Cerebellar nuclear complex (tissue), 1 donor: ENCODE measurements at places on chromosomes 11 and 22.

GRCh38 chr22:19760951-19761724 lies 560 bp downstream of the TBX1 start:
- no peak for DNase-seq

GRCh38 chr22:29141078-29141688 lies 64.5 kb upstream of the EMID1 start:
- DNase-seq: no peak

GRCh38 chr11:73176874-73177155 lies 34.7 kb upstream of the FCHSD2 start:
- DNase-seq: no peak

GRCh38 chr11:1852877-1853276 lies at the start of gene LSP1:
Gene LSP1, plus strand, starts transcription at chr11:1853084. Its CDS starts 61 bp downstream, at chr11:1853145.
- DNase-seq: no peak

DNA sequence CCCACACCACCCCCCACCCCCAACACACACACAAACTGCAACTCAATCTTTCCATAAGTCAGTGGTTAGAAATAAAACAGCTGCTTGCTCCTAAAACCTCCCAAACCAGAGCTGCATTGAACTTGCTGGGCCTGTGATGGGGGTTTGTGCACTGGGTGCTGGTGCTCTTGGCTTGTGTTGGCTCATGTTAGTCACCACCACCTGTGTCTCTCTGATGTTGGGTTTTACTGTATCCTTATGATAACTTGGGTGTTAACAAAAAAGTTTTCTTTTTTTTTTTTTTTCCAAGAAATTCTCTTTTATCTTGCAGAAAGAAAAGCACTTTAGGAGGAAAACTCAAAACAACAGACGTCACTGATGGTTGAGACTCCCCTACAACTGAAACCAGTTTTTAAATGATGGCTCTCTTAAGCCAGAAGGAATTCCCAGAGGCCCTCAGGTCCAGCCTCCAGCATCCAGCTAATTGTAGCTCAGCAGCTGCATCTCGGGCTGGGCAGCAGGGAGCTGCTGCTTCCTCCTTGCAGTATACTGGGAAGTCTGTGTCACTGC lies 79.9 kb upstream of the DRD2 start:
- no peak for DNase-seq

- no peak for DNase-seq
Measured at GRCh38 chr11:72204886-72205285, 11.7 kb upstream of the FOLR2 start.

GRCh38 chr22:16776080-16776479 lies 49.1 kb downstream of the XKR3 start:
- no peak for DNase-seq

GRCh38 chr11:130873761-130874160 lies 42.5 kb downstream of the SNX19 start:
- no peak for DNase-seq

GRCh38 chr11:110850846-110851245 lies 138.6 kb upstream of the ARHGAP20 start:
- DNase-seq: no peak

GRCh38 chr22:24753914-24754313 lies 20.6 kb downstream of the PIWIL3 start:
- DNase-seq: no peak

- no peak for DNase-seq
Measured at GRCh38 chr11:13929395-13929891, 33.1 kb upstream of the SPON1 start.

DNA sequence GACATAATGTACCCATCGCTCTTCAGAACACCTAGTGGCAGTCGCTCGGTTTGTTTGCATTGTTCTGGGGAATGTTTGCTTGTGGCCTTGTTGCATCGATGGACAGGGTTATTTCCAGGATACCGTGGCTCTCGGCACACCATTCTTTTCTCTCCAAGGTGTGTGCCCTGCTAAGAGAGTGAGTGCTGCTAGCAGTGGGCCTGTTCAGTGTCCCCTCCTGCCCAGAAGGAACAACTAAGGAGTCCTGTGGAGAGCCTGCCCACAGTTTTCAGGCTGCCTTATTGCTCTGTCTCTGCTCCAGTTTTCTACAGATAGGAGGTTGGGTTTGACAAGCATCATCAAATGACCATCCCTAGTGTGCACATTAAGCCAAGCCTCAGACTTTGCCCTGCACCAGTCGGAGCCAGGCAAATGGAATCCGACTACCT lies 1.4 kb downstream of the CRY2 start:
- DNase-seq: no peak

GRCh38 chr11:110000031-110000502 lies 93.1 kb upstream of the ZC3H12C start:
- no peak for DNase-seq

DNA sequence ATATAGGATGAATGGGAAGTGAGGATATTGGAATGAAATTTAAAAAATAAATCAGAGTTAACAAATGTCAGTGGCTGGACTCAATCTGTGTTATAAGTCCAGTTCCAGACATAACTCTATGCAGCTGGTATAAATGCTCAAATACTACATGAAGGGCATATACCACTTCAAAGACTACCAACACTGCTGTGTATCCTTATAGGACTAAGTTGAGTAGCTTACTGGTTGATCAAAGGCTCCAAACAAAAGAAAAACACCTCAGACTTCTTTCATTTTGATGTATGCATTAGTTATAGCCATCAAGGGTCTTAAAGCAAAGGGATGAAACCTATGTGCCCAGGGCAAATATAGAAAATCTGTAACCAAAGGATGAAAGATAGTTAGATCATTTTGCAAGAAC lies 86.2 kb downstream of the PAK1 start:
- no peak for DNase-seq

DNA sequence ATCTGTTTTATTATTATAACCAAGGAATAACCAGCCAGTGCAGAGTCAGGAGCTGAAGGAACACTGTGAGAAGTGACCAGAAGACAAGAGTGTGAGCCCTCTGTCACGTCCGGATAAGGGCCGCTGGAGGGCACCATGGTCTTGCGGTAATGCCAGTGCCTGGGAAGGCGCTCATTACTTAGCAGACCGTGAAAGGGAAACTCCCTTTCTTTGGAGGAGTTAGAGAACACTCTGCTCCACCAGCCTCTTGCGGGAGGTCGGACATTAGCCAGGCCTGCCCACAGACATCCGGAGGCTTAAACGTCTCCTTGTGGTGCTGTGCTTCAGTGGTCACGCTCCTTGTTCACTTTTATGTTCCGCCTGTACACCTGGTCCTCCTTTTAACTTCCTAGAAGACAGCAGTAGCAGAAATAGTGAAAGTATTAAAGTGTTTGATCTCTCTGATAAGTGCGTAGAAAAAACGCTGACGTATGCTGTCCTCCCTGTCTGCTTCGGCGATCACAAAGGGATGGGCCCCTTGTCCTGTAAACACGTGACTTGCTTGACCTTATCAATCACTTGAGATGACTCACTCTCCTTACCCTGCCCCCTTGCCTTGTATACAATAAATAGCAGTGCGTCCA lies 120.6 kb upstream of the LMO1 start:
- DNase-seq: no peak

DNA sequence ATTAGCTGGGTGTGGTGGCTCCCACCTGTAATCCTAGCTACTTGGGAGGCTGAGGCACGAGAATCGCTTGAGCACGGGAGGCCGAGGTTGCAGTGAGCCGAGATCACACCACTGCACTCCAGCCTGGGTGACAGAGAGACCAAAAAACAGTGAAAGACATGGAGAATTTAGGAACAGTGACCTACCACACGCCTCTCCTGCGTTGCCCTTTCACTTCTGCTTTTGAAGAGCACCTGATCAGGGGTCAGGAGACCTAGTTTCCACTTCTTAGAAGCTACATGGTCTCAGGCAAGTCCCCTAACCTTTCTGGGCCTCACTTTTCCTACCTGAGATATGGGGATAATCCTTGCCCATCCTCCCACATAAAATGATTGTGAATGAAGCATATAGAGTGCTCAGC lies 12.2 kb downstream of the SLC35C1 start:
- DNase-seq: no peak

DNA sequence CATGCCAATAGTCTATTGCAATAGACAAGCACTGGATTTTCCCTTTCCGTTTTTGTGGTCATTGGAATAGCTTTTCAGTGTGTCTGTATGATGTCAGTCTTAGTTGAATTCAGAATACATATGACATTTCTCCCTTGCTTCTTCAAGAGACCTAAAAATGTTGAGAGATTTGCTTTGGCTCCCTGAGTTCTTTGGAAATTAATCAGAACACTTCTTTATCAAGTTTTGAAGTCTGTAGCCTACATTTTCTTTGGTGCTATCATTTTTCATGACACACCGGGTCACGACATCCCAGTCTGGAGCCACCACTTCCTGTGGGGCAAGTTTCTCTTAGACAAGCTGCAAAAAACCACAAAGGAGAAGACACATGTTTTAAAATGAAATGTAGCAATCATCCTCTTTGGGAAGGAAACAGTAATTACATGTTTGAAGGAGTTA lies 847.1 kb downstream of the OPCML start:
- no peak for DNase-seq

DNA sequence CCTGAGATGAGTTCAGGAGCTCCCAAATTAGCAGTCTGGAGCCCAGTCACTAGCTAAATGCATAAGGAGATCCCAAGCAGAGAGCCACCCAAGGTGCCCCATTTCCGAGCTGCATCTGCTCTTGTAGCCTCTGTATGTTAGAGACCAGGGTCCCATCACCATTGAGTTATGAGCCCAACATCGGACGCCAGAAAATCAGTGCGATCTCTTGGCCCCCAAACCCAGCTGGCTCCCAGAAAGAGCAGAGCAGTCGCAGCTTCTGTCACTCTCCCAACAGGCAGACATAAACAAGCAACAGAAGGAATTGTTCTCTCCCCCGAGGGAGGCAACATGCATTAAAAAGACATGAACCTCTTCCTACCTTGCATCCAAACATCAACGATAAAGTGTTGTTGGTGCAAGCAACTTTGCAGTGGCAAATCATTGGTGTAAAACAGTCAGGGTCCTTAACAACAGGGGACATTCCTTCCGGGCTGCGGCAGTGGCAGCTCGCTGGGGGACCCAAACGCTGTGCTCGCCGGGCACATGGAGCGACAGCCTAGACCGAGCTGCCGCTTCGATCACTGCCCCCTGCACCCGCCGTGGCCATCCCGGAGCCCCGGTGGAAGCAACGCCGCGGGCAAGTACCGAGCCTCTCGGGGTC lies 907.1 kb downstream of the DLG2 start:
- DNase-seq: no peak

GRCh38 chr11:130609121-130610035 lies 160.9 kb downstream of the ADAMTS15 start:
- DNase-seq: no peak

GRCh38 chr11:11243209-11243589 lies 109.9 kb downstream of the CSNK2A3 start:
- DNase-seq: no peak

DNA sequence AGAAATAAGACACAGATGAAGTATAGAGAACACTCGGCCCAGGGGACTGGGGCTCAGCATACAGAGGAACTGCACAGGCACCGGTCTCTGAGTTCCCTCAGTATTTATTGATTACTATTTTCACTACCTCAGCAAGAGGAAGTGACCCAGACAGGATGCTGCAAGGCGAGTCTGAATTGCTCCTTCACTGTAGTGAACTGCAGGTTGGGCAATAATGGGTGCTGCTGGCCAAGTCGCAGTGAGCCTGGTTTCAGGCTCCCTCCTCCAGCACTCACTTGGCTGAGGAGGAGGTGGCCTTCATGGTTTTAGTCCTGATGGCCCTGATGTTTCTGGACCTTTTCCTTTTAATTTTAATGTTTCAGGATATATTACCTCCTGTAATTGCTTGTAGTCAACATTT lies 10.4 kb downstream of the OR52K2 start:
- DNase-seq: no peak

- DNase-seq: no peak
Measured at GRCh38 chr11:15793043-15793996, 563.0 kb downstream of the SOX6 start.

DNA sequence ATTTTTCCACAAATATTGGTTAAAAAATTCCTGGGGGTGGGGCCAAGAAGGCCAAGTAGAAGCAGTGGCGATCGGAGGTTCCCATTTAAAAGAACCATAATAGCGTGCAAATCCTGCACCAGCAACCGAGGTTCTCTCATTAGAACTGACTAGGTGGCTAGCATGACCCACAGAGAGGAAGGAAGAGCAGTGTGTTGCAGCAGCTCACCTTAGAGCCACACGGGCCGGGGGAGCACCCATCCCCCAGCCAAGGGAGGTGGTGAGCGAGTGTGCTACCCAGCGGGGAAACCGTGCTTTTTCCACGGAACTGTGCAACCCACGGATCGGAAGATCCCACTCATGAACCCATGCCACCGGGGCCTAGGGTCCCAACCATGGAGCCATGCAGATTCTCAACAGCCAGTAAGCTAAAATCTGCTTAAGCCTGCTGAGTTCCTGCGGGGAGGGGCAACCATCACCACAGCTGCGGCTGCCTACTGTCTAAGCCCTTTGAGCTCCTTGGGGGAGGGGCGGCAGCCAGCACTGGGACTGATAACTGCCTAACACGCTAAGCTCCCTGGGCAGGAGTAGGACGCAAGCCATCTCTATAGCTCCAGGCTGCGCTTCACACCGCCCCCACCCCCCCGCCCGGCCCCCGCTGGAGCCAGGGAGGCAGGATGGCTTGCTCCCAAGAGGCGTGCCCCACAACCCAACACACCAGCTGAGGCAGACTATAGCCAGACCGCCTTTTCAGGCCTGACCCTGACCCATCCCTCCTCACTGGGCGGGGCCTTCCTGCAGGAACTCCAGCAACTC lies 21.0 kb upstream of the HTATIP2 start:
- no peak for DNase-seq

GRCh38 chr11:47020793-47021526 lies 84.4 kb downstream of the CSTPP1 start:
- no peak for DNase-seq

GRCh38 chr22:22374163-22374562 lies 129.6 kb downstream of the VPREB1 start:
- no peak for DNase-seq

GRCh38 chr11:473962-474785 lies 24.1 kb downstream of the PTDSS2 start:
- DNase-seq: no peak

DNA sequence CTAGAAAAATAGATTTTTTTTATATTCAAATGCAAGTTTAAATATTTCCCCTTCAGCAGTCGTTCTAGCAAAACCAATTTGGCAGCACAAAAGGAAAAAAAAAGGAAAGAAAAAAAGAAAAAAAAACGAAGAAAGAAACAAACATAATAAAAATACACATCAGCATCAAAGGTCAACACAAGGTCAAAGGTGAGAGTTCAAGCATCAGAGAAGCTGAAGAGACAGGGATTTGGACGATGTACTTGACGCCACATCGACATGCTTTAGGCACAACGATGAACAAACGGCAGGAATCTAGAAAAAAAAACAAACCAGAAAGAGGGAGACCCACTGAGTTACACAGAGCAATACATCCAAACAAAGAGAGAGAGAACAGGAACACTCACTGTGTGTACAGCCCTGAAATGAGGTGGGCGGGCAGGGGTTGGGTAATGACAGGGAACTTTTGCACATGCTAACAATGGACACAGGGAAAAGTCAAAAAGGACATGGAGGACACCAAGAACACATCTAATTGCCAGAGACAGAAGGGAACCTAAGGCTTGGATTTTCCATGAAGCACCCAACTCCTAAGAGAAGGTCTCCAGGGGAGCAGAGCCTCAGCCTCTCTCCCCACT lies 19.8 kb upstream of the RAPSN start:
- DNase-seq: no peak

- no peak for DNase-seq
Measured at GRCh38 chr11:57801183-57801485, 39.5 kb downstream of the CTNND1 start.

GRCh38 chr22:30390974-30391691 lies 3.9 kb upstream of the RNF215 start:
- DNase-seq: no peak
